ENCODE measurements at places on chromosomes 5 and 9.

- DNase-seq: no peak
Observed at GRCh38 chr5:16934677-16935153, 1.4 kb downstream of the MYO10 start.

GRCh38 chr9:99235926-99236634, 14.0 kb downstream of the SEC61B start:
- DNase-seq: no peak

GRCh38 chr9:97710356-97711222, 13.4 kb upstream of the XPA start:
- DNase-seq: peak; percentile 18

DNA sequence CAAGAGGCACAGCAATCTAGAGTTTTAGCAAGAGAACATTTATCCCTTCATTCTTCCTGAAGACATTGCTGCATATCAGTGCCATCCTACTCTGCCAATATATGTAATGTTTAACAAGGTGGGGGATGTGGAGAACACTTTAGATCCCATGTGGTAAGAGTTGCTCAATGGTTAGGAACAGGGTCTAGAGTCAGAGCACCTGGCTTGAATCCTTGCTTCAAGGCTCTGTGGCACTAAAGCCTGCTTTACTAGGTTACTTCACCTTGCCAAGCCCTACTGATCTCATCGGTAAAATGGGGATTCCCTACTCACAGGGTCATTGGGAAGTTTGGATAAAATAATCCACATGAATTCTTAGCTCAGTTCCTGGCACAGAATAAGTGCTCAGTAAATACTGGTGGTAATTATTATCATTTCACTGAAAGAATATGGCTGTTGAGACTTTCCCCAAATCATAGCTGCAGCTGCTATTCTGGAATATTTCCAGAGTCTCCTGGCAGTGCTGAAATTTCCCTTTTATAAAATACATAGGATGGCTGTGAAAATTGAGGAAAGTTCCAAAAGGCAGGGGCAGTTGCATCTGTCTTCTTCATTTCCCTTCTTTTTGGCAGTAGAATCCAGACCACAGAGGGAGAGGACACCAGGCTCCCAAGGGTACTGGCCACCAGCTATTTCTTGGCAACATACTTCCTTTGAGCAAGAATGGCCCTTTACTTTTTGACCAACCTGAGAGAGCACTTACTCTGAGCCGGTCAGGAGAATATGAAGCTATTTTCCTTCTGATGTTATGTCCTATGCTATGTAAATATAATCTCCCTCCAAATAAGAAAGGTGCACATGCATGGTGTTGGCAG, 142.8 kb downstream of the PALM2AKAP2 start:
- DNase-seq: no peak

GRCh38 chr5:56440871-56441740, 208.0 kb upstream of the ANKRD55 start:
- no peak for DNase-seq

DNA sequence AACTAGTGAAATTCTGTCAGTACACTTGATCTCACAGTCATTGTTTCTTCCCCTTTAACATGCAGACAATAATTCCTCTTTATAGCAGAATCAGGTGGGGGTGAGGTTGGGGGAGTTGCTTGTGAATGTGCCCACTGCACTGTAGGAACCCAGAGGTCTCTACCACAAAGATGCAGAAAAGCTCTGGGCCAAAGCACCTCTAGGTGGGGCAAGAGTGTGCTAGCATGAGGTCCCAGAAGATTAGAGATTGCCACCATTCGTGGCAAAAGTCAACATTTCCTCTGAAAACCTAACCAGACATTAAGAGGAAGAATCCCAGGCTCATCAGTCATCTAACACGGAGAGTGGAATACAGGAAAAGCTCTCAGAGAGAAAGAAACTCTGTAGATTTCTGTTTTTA, 74.5 kb downstream of the PTCD2 start:
- no peak for DNase-seq

- DNase-seq: no peak
Observed at GRCh38 chr5:133086366-133086875, 34.6 kb downstream of the HSPA4 start.

DNA sequence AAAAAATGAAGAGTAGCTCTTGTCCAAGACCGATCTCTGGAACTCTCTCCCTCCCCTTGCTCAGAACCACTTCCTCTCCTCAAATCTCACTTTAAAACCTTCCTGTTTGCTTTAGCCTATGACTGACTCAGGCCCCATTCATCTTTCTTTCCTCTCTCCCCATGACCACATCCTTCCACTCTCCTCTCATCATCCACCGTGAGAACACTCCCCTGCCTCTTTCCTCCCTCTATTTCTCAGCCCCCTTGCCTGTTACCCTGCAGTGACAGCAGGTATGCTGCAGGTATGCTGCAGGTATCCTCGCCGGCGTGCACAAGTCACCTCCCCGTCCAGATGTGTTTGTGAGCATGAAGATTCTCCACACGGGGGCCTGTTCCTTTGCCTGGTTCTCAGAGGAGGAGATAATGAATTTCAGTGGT, 505.3 kb downstream of the CCDC171 start:
- DNase-seq: no peak

- no peak for DNase-seq
Observed at GRCh38 chr5:136166909-136167308, 26.1 kb downstream of the SMIM32 start.

DNA sequence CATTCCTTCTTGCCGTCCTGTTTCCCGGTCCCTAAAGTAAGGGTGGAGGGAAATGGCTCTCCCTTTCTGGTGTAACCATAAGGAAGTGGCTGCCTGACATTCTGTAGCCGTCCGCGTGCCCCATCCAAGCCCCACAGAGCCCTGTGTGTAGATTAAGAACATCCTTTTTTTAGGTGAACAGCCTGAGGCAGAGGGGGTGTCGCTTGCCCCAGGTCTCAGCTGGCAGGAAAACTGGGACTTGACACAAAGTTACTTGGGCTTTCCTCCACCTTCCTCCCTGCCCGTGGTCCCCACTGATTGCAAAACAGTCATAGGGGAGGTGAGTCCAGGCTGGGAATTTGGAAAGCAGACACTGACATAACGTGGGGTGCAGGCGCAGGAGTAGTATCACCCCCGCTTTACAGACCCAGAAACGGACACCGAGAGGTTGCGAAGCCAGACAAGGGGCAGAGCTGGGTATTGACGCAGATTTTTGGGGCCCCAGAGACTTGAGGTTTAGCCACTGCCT, 22.8 kb downstream of the C9orf50 start:
- DNase-seq: no peak

DNA sequence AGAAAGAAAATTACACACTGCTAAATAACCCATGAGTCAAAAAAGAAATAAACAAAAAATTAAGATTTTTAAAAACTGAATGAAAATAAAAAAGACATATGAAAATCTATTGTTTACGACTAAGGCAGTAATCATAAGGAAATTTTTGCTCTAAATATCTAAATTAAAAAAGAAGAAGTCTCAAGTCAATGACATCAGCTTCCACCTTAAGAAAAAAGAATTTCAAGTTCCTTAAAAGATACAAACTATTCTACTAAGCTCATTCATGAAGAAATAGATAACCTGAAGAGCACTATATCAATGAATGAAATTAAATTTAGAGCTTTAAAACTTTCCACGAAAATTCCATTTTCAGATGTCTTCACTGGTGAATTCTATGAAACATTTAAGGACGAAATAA, 15.7 kb upstream of the STARD4 start:
- no peak for DNase-seq
